ENCODE measurements at places on chromosomes 1 and 21.

GRCh38 chr1:26079960-26080814 lies 12.8 kb upstream of the TRIM63 start:
- DNase-seq: no peak

GRCh38 chr1:116163533-116163932 lies 52.3 kb downstream of the MAB21L3 start:
- DNase-seq: no peak

- no peak for DNase-seq
These were observed 33.9 kb downstream of the FAAP20 start for GRCh38 chr1:2160451-2161300.

DNA sequence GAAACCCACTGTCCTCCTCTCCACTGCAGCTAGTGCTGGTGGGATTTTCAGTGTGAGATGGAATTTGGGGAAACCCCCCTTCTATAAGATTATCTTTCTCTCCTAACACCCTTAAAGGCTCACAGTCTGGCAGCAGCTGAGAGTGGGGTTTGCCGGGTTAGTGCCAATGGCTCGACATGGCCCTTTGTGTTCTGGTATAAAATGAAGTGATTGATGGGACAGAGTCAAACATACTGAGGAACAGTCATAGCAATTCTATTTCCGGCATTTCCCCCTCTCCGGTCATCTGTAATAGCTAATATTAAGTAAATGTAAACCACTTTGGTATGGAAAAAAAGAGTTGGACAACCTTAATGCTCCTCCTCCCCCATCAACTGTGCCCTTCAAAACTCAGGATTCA lies 37.6 kb downstream of the TFF3 start:
- DNase-seq: no peak

GRCh38 chr1:196259316-196259715 lies 348.9 kb downstream of the KCNT2 start:
- DNase-seq: no peak

GRCh38 chr1:1285102-1285571 lies 4.9 kb downstream of the SCNN1D start:
- no peak for DNase-seq

- DNase-seq: no peak
These were observed 636 bp downstream of the WARS2 start for GRCh38 chr1:119139857-119140176.

GRCh38 chr1:207336559-207337467 lies 15.3 kb downstream of the CD55 start:
- no peak for DNase-seq

- no peak for DNase-seq
These were observed 93.1 kb downstream of the VAV3 start for GRCh38 chr1:107871687-107872395.

DNA sequence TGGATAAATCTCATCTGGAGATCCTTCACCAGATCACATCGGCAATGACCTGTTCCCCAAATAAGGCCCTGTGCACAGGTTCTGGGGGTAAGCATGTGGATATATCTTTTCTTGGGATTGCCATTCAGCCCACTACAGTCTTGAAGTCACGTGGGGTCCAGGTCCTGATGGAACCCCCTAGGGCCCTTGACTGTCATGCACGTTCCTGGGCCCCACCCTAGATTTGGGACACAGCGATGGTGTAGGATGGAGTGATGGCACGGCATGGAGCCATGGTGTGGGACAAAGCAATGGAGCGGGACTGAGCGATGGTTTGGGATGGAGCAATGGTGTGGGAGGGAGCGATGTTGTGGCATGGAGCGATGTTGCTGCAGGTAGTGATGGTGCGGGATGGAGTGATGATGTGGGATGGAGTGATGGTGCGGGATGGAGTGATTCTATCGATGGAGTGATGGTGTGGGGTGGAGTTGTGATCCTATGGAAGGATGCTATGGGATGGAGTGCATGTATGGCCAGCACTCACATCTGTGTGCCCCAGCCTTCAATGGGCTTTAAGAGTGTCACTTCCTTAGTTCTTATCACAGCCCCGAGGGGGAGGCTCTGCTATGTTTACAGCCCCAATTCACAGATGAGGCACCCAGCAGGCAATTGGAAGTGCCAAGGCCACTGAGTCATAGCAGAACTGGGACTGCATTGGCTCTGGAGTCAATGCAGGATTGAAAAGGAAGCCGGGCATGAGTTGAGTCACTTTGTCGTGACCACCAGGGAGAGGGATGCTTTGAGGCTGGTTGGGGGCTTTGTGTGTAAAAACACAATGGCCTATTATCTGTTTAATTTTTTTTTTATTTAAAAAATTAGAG lies 97.0 kb upstream of the C1orf174 start:
- DNase-seq: no peak

DNA sequence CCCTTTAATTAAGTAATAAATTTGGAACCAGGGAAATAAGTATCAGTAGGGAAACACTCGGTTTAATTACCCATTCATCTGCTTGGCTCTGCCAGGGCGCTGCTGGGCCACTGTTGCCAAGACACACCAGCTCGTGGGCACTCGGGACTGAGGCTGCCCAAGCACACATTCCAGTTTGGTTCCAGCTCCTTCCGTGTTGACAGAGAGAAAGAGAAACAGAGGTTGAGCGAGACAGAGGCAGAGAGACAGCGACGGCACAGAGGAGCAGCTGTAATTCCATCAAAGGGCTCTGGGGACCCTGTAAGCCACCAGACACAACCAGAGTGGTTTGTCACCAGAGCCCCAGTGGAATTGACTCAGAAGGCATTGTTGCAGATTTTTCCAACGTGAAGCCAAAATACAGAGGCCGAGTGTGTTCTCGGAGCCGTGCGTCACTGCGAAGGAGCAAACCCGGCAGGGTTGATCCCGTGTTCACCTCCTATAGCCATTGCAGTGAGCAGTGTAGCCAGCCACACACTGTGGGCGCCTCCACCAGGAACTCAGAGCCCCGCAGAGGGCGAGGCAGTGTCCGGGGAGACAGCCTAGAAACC lies 33.5 kb downstream of the SYF2 start:
- peak; percentile 12 for DNase-seq

DNA sequence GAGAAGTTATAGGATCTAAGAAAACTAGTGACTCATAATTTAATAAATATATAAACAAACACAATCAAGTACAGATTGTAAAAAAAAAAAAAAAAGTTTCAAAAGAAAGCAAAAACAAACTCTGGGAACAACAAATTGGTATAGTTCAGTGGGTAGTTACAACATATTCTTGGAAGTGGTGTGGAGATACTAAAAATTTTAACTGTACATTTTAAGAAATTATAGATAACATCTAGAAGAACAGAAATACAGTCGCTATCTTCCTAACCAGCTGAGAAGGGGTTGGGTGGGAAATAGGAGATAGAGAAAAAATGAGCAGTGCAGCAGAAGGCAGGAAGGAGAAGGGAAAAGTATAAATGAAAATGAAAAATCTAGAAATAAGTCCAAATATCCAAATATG lies 70.5 kb downstream of the LRRC8C start:
- DNase-seq: no peak

DNA sequence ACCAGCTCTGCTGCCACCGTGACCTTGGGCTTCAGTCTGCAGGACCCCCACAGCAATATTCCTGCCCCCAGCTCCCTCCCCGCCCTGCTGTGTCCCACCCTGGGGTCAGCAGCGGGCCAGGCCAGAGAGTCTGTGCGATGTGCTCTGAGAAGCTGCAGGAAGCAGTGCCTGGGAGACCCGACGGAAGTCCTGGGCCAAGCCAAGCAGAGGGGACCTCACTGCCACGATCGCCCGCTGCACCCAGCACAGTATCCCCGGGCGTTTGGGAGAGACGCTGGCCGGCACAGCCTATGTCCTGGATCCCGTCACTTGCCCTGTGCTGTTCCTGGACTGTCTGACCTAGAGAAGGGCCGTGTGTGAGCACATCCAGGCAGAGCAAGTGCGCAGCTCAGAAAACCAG lies 106.6 kb upstream of the TTC34 start:
- no peak for DNase-seq

DNA sequence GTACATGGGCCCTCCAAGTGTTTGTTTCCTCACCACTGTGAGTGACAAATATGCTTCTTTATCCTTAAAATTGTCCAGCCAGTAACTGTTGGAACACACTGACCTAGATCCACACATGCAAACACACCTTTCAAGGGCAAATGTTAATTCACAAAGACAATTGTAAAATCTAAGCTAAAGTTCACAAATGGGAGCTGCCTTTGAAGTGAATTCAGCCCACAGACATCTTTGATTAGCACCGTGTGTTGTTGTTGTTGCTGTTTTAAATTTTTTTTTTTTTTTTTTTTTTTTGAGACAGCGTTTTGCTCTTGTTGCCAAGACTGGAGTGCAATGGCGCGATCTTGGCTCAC lies 52.3 kb upstream of the SLC16A1 start:
- no peak for DNase-seq

DNA sequence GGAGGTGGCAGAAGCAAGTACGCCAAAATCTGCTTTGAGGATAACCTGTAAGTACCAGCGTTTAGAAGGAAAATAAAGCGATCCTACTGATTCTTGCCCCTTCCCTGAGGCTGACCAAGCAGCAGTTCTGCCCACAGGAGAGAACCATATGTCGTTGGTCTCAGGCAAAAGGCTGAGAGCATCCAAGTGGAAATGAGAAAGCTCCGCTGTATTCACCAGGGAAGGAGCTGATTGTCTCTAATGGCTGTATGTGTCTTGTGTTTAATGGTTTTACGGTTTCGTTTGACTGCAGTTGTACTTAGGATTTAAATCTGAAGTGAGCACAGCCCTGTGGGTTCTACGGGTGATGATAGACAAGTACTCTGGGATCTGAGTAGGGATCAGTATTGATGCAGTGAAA lies 21.9 kb downstream of the FAM3B start:
- DNase-seq: no peak

GRCh38 chr1:2481885-2482284 lies 5.8 kb downstream of the PLCH2 start:
- DNase-seq: no peak

DNA sequence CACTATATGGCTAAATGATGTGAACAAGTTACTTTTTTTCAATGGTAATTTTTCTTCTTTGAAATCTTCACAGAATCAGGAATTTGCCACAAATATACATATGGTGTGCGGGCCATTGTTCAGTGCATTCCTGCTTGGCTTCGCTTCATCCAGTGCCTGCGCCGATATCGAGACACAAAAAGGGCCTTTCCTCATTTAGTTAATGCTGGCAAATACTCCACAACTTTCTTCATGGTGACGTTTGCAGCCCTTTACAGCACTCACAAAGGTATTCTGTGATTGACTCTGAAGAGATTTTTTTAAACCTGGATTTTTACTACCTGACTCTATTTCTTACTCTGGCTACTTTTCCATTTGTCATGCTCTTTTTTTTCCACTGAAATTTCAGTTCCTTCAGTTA lies 76.2 kb upstream of the KIAA1614 start:
- DNase-seq: no peak

- no peak for DNase-seq
These were observed at the start of the genes SHE and TDRD10 for GRCh38 chr1:154502066-154502743. Gene SHE (minus strand): TSS chr1:154502412. CDS start chr1:154502026, 386 bp downstream. Gene TDRD10 (plus strand): TSS chr1:154502219. CDS start chr1:154506904, 4,685 bp downstream.

DNA sequence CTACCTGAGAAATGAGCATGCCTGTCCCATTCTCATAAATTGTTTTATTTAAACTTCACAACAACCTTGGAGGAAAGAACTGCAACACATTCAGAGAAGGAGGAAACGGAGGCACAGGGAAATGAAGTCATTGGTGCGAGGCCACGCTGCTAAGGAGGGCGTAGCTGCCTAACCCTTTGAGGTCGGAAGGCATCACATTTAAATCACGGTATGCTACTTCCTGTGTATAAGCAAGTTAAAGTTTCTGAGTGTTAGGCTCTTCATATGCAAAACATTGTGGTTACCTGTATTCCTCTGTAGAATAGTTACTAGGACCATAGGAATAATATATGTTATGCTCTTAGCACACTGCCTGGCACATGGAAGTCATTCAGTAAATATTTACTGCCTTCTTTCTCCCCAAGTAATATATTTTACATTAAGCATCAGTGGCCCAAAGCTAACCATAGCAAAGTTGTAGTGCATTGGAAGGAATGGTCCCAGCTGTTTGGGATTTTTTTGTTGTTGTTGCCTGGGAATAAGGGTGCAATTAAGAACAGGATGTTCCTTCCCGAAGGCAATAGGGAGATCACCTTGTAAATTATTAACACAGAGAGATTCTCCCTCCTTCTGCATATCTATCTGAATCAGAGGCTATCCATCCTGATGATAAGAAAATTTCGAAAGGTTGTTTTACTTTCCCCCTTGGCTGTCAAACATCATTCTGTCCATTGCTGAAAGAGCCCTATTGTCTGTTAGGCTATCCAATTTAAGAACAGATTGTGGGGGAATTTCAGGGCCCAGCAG lies 192.2 kb upstream of the C8B start:
- no peak for DNase-seq

DNA sequence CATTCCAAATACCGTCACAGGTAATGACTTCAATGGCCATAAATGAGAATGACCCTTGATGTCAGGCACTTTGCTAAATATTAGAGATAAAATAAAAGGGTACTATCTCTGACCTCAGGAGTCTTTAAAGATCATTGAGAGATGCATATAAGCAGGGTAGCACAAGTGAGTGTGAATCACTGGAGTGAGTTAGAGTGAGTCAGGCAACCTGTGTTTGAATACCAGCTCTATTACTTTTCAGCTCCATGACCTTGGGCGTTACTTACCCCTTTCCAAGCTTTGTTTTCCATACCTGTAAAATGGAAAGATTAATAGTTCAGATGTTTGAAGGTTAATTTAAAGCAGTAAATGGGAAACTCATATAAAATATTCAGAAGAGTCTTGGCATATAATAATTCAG lies 1058.0 kb upstream of the ADGRL4 start:
- no peak for DNase-seq

DNA sequence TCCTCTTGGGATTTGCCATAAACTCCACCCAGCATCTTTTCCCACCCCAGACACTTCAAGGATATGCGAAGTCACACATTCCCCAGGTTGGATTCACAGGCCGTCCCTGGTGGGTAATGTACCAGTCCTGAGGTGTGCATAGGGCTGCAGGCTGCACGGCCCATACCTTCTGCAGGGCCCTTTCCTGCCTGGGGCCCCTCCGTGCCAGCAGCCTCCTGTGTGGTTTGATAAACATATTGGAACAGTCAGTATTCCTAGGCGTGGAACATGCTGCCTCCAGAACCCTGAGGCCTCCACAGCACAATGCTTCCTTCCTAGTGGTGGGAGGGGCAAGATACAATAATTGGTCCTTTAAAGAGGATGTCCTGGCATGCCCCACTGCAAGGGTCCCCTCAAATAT lies 26.6 kb downstream of the IL10RB start:
- no peak for DNase-seq

DNA sequence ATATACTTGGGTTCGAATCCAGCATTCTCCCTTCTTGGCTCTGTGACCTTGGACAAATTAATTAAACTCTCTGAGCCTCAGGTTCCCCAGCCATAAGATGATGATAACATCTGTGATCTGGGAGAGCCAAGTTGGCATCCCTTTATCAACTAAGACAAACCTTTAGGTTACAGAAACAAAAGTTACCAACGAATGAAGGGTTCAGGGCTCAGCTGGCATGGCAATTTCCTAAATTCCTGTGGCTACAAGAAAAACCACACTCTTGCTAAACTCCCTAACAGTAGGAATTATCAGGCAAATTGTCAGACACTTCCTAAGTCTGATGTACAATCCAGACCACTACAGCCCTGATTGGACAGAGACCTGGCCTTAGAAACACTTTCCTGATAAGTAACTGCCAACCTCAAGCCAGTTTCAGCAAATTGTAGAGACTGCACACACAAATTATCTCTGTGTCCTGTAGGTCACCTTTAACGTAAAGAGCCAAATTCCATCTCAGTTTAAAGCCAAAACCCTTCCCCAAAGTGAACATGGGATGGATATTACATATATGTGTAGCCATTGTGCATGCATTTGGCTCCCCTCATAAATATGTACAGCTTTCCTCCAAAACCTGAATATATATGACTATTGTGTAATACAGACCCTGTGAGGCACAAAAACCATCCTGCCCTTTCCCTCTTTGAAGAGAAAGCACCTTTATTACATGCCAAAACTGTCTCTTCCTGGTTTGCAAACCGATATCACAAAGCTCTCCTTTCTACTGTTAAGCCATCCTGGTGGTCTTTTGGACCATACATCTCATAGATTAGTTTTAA lies 39.5 kb upstream of the EDARADD start:
- peak; percentile 96 for DNase-seq

Measured in cardiac muscle cell (in vitro differentiated cells and primary cell).